ENCODE measurements at places on chromosomes 2 and 18.

GRCh38 chr2:99675130-99675661 lies 185.4 kb upstream of the REV1 start:
- DNase-seq = no peak

- no peak for DNase-seq
Observed at GRCh38 chr18:60113396-60113795, 213.6 kb downstream of the PMAIP1 start.

DNA sequence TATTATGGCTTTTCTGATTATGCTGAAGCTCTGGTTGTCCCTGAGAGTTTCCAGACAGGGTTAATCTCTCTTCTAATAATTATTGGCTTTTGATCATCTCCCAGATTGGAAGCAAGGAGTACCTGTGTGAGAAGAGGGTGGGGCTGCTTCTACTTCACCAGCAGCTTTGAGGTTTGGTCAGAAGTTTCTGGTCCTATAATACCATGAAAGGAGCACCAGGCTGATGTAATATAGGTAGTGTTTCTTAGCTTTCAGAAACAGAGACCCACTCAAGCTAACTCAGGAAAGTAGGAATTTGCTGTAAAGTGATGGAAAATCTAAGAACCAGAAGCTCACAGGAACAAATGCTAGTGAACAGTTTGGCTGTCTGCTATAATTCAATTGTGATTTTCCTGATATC lies 57.6 kb downstream of the SGPP2 start:
- no peak for DNase-seq

DNA sequence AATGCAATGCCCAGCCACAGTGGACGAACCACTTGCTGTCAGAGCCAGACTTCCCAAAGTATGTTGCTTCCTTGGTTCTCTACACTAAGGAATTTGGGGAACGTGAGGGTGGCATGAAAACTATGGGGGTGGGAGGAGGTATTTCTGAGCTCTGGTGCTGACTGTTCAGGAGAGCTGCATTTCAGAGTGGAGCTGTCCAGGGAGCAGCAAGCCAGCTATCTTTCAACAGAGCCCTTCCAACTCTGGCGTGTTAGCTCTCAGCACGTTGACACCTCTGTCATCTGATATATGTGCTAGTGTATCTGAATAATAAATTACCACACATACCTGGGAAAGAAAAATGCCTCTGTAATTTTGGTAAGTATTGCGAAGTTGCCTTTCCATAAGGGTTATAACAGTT lies 66.1 kb downstream of the SAP130 start:
- no peak for DNase-seq

- DNase-seq = no peak
Observed at GRCh38 chr2:207048416-207048815, 109.1 kb downstream of the CPO start.

GRCh38 chr2:212711856-212712255 lies 173.3 kb upstream of the ERBB4 start:
- peak; percentile 67 for DNase-seq

DNA sequence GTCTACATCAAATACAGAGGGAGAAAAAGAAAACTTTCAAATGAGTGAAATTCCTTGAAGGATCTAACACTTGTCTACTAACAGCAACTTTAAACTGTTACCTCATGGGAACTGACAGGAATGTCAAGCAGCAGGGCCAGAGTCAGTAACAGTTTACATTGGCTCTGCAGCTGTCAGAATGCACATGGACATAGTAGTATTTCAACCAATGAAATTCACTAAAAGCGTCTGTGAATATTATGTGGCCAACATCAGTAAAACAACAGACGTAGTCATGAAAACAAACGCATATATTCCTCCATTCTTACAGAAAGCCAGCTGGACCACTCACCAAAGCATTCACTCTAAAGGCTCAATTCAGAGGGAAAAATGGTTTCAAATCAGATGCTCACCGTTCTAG lies 79.3 kb upstream of the RNU4ATAC start:
- DNase-seq = no peak

DNA sequence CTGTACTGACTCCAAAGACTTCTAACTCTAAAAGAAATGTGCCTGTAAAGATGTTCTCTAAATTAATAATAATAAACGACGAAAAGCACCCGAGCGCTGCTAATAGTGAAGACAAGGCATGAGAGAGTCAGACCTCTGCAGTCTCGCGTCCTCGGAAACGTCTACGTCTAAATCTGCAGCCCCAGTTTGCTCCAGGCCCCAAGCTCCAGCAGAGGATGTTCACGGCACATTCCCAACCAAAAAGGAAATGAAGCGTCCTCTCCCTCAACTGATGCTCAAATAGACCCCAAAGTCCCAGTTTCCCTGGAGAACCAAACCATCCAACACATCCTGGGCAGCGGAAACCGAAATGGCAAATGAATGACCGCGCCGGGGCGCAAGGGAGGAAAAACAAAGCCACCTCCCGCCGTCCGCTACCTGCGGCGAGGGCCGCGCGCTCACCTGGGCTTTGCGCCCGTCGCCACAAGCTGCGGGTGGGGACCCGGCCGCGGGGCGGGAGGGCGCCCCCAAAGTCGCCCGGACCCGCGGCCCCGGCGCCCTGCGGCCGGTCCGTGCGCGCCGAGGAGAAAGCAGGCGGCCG lies 47.1 kb upstream of the CCDC150 start:
- peak; percentile 26 for DNase-seq

DNA sequence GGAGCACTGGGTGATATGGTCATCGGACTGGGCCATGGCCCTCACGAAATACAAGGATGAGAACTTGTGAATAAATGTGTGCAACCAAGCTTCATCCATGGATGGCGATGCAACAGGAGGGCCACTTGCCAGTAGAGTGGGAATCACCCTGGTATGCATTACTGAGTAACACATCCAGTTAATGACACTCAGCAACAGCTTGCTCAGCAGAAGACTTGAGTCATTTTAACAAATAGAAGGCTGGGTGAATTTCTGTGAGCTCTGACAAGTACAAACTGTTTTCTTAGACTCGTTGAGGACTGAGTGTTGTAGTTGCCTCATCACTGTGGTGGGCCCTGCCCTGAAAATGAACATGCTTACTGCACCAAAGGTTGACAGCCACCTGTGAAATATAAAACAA lies 221.6 kb downstream of the NCKAP5 start:
- peak; percentile 43 for DNase-seq

Data from MG63 (cell line).